ENCODE measurements at places on chromosomes 6 and 20. TPM values are rescaled to one million over a fixed set of nuclear protein-coding genes. Genes with fewer than 3 reads are reported as not detected.
A peak's percentile ranks its signal among the peaks of the same experiment; 100 is the strongest.

DNA sequence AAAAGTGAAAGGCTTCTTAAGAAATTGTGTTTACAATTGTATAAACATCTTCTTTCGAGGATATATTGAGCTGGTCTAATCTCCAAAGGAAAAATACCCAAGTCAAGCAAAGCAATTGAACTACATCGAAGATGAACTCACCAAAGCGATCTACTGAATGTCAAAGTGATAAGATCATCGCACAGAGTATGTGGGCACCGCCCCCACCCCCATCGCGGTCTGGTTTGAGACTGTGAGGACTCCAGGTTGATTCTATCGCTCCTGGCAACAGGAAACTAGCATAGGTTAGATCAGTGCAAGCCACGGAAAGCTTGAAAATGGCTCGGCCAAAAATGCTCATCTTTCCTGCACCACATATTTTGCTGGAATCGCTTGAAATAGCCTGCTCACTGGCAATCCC is 133.2 kb upstream of the RPS6KA2 start:
- no peak overlapping the region for H3K27ac ChIP-seq
- DNase-seq: no peak
- no peak overlapping the region for H3K4me3 ChIP-seq
- H3K36me3 ChIP-seq: no peaks in the 10 kb centered on the region

- DNase-seq: no peak
- peaks cover 7% of the 10 kb centered on the region for H3K4me1 ChIP-seq
- peak overlapping the region; percentile 85 for H3K4me3 ChIP-seq
- no peaks in the 10 kb centered on the region for H3K27me3 ChIP-seq
Observed at GRCh38 chr6:138988469-138988834, 399 bp upstream of the REPS1 start.

- no peak overlapping the region for H3K4me3 ChIP-seq
- DNase-seq: peak; percentile 80
- peaks cover 2% of the 10 kb centered on the region for H3K36me3 ChIP-seq
- H3K4me1 ChIP-seq: peaks cover 6% of the 10 kb centered on the region
- H3K27me3 ChIP-seq: no peaks in the 10 kb centered on the region
Observed at GRCh38 chr20:58473453-58474425, 41.5 kb downstream of the APCDD1L start.

TLDC2 gene
- 0.26 TPM for total RNA-seq

SAYSD1 gene
- 17.6 TPM for total RNA-seq
